ENCODE measurements at places on chromosomes 1 and 21.

GRCh38 chr1:39352881-39353280, 138.6 kb upstream of the BMP8A start:
- DNase-seq = no peak

DNA sequence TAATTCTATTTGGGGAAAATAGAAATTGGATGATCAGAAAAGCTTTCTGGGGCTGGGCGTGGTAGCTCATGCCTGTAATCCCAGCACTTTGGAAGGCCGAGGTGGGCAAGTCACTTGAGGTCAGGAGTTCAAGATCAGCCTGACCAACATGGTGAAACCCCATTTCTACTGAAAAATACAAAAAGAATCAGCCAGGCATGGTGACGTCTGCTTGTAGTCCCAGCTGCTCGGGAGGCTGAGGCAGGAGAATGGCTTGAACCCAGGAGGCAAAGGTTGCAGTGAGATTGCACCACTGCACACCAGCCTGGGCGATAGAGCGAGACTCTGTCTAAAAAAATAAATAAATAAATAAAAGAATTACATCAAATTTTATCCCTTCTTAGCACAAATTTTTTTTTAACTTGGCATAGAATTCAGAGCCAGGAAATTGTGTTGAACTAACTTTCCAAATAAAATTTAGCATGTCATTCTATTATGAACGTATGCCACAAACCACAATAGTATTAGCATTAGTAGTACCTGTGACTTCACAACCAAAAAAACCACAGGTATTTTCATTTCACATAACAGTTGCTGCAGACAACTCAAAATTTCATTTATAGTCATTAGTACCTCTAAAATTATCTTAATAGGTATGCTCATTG, 4.5 kb upstream of the ANKRD13C start:
- DNase-seq = no peak

DNA sequence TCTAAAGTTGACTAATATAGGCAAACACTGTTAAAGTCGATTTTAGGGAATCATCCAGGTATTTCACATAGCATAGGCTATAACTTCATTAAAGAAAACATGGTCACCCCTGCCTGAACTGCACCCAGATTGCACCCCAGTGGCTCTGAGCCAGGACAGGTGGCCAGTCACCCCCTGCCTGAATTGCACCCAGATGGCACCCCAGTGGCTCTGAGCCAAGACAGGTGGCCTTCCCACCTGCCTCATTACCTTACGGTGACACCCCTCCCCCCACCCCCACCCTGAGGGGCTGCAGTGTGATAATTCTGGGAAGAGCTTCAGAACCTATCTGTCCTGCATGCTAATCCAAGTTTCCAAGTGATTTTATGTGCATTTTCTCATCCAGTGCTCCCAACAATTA, 78.9 kb downstream of the DSCAM start:
- no peak for DNase-seq

DNA sequence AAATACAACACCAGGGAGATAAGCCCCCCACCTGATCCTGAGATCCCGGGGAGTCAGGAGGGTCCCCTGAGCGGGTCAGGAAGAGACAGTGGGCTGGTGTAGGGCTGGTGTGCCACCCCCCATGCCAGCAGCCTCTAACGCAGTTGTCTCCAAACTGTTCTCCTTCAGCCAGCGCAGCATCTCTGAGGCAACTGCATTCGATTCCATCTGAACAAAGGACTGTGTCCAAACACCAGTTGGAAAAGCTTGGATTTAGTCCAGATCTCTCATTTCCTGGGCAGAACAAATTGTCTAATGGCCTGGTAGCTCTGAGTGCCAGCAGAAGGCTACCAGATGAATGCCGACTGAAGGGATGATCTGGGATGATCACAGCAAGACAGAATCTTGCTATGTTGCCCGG, 44.1 kb upstream of the EIF4G3 start:
- DNase-seq = no peak

- DNase-seq = no peak
Measured at GRCh38 chr1:160284220-160284781, 632 bp downstream of the PEX19 start.

DNA sequence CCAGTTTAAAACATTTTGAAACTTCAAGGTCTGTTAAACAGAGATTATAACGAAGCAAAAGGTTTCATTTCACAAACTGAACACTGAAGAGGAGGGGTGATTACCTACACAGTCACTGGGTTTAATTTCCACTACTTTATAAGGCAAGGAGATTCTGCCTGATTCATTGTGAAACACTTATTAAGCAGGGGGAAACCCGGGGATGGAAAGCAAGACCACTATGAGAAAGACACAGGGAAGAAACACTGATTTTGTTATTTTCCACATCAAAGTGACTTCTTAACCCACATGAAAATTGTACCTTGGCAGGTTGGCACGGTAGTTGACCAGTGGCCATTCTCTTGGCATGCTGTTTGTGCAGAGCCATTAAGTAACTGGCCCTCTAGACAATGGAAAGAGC, 8.1 kb upstream of the F5 start:
- DNase-seq = no peak

DNA sequence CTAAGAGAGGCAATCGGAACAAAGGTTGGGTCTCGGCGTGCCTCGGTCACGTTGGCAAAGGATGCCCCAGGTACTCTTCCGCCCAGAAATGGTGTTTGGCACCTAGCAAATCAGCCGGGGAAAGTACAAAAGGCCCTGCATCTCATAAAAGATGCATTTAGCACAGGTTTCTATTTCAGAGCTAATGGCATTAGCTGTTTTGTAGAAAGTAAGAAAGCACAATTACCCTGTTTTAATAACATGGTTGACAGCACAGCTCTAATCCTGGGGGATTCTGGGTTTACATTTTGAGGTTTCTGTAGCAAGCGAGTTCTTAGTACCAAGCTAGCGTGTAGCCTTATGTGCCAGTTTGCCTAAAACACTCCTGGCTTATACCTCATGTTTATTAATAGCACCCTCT, 178.5 kb downstream of the PRDM2 start:
- DNase-seq = no peak

GRCh38 chr1:200252531-200252930, 157.3 kb downstream of the ZNF281 start:
- no peak for DNase-seq

- DNase-seq = no peak
Measured at GRCh38 chr1:186904361-186904760, 75.6 kb downstream of the PLA2G4A start.

GRCh38 chr1:10210841-10211804, 753 bp downstream of the KIF1B start:
- peak; percentile 19 for DNase-seq

DNA sequence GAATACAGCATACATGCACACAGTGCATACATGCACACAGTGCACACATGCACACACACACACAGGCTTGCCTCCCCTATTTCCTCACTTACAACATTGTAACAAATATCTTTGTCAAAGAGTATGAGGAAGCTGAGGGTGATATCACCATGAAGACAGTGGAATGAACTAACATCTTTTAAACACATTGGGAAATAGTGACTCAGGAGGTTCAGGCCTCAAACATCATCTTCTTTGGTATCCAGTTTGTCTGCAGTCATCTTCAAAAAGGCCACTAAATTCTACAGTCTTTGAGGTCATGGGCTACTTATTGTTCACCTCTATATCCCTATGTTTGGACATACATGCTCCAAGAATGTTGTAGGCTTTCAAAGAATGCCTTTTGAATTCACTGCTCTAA, 2.1 kb upstream of the LCE2B start:
- no peak for DNase-seq

GRCh38 chr1:19670787-19671186, 6.1 kb downstream of the HTR6 start:
- no peak for DNase-seq

- no peak for DNase-seq
Measured at GRCh38 chr1:35530168-35530567, 27.0 kb downstream of the KIAA0319L start.

- DNase-seq = no peak
Measured at GRCh38 chr1:77687519-77687906, 5.1 kb upstream of the ZZZ3 start.

DNA sequence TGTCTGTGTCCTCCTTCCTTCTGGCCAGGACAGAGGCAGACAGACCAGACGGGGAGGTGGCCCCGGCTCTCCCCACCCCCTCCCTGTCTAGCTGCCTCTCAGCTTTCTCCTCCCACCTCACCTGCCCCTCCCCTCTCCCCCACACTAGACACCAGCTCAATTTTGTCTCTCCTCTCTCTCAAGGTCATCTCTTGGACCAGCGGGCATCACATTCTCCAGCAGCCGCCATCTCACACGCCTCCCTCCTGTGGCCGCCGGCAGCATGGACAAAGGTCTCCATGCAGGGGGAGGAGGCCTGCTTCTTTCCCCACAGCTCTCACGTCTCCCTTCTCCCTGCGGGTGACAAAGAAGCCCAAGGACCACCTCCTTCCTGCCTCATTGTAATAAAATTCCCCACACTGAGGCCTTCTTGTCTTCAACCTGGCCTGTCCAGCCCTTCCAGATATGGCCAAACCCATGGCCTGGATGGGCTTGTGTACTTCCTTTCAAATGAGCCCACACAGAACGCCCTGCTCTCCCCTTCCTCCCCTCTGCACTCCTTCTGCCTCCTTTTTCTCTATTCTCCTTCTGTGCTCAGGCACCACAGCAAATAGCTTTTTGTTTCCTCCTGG, 14.6 kb downstream of the OPTC start:
- no peak for DNase-seq

DNA sequence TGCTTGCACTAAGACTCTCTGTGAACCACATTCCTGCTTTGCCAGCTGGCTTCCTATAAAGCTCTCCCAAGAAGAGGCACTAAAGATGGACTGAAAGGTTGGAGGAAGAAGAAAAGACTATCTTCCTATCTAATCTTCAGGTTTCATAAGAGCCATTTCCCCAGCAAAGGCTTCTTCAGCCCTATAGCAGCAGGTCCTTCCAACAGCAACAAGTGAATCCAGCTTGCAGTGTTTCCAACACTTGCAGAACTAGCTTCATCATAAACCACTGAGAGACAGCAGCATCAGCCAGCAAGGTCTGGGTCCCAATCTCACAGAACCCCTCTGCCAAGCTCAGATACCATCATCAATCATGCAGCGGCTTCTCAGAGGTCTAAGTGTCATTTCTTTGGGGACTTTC, 28.1 kb downstream of the FOXJ3 start:
- DNase-seq = no peak

- DNase-seq = no peak
Measured at GRCh38 chr1:109923131-109923945, 12.7 kb downstream of the CSF1 start.

- peak; percentile 26 for DNase-seq
Measured at GRCh38 chr1:21904704-21905520, 32.2 kb downstream of the HSPG2 start.

DNA sequence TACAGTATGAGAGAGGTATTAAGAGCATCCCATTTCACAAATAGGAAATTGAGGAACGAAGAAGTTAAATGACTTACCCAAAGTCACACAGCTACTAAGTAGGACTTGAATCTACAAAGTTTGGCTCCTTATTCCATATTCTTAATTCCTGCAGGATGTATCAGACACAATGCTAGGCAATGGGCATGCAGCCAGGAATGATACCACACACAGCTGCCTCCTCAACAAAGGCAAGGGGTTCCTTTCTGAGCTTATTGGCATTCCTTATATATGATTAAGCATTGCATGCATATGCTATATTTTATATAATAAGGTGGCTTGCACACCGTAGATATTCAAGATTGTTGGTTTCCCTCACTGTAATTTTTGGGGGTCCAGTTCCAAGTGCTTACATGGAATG, 34.2 kb upstream of the JUN start:
- no peak for DNase-seq

DNA sequence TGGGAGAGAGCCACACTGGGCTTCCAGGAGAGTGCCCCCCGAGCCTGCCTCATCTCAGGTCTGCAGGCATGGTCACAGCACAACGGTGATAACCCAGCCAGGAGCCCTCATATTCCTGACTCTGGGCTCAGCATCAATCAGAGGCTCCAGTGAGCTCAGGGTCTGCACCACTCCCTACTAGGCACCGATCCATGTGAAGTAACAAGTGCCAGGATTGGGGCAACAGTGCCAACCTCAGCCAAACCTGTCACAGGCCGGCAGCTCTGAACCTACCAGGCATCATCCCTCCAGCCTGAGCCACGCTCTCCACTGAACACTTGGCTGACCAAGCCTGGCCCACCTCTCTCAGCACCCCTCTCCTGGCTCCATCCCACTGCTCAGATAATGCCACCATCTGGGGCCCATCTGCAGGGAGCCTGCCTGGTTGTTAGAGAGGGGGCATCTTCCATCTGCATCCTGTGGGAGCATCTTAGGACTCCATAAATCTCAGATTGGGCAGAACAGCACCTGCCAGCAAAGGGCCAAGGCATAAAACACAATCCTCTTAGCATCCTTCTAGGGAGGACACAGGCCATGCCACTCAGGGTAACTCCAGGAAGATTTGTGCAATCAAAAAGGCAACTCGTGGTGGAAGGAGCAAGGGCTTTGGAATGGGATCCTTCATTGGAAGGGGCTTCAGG, 213.7 kb upstream of the CSF3R start:
- DNase-seq = no peak

DNA sequence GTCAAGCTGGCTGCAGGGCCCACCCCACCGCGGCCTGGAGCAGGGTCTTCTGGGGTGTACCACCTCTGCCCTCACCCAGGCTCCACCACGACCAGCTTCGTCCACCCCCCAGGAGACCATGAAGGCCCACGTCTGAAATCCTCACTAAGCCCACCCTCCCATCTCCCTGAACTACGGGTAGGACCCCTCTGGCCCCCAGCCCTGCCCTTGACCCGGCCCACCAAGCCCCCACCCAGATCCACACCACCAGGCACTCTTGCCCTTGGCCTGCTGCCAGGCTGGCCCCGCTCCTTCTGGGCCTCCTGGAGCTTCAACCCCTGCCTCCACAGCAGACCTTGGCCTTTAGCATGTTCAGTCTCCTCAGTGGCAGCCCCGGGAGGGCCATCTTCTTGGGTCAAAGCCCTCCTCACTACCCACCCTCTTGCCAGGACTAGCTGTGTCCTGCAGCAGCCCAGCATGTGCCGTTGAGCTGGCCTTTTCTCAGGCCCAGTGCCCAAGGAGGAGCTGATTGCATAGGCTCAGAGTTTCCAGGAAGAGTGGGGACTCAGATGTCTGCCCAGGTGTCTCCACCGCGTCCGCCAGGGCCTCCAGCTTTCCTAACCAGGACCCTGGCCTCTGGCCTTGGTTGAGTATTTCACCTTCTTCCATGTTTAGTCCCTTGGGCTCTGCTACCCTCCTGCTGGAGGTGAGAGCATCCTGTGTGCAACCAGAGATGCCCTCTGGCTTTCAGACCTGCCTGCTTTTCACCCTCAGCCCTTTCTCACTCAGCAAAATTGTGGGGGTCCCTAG, 17.7 kb upstream of the SAMD11 start:
- no peak for DNase-seq

DNA sequence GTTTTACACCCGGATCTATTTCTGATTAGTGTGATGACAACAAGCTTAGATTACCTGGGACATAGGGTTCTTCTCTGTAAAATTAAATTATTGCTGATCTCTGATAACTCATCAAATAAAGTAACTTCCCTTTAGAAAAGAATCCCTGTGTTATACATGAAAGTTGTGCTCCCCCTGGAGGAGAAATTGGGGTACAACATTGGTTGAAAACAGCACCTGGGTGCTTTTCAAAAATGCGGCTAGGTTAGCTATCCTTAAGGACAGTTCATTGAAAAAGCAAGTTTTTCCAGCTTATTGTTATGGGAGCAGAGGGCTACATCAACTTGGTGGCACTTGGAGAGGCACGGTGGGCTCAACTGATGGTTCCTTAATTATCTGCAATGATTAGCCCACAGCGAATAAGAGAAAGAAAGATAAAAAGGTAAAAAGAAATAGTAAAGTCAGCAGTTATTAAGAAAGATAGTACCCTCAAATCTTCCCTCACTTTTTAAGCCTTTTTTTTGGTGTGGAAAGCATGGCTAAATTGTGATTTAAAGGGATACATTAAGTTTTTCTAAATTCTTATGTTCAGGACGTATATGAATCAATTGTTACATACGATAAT, 97.8 kb downstream of the FMN2 start:
- no peak for DNase-seq
